ENCODE measurements at places on chromosomes 7 and 10.

GRCh38 chr10:30036341-30036740 lies 23.0 kb downstream of the JCAD start:
- no peak for DNase-seq

DNA sequence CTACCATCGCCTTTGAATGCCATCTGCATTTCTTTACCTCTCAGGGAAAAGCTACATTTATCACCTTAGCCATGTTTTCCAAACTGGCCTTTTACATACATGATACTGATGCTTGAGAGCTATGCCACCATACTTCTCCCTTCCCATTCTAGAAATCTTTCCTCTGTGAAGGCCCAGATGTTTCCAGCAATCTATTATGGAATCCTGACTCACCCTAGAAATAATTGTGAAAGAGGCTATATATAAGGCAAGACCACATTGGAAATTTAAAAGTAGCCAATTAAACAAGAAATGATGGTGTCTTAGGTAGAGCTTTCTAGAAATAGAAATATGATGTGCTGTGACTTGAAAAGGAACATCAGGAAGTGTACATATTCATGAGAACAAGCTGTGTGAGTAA lies 389.7 kb downstream of the INHBA start:
- DNase-seq: no peak

DNA sequence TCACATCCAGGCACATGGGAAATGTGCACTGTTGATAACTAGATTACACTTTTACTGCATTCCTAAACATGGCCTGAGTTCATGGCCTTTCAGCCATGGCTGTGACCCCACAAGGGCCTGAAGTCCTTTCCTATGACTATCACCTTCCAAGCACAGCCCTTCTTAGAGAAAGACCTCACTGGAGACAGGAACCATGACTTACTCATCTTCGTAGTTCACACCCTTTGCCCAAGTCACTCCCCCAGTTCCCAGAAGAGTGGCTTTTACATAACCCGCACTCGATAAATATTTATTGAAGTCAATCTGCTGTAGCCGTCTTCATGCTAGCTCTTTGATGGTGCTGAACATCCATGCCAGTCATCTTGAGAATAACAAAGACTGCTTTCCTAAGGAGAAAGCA lies 632.5 kb upstream of the NRP1 start:
- no peak for DNase-seq

- DNase-seq: no peak
These were observed 377.4 kb downstream of the GALNT17 start for GRCh38 chr7:71509381-71509780.

Measured in Karpas-422 (cell line).